ENCODE measurements at places on chromosomes 12 and 14.

DNA sequence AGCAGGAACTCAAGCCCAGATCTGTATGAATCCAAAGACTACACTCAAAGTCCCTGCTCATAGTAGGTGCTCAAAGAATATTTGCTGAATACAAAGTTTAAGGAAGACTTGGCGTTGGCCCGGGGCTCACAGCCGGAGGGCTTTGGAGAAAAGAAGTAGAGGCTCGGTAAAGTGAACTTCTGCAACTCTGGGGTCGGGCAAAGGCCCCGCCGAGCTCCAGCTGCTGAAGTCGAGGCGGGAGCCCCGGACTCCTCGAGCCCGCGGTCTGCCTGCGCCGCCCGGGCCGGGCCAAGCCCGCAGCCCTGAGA, 335 bp downstream of the GCN1 start:
- no peak for DNase-seq

DNA sequence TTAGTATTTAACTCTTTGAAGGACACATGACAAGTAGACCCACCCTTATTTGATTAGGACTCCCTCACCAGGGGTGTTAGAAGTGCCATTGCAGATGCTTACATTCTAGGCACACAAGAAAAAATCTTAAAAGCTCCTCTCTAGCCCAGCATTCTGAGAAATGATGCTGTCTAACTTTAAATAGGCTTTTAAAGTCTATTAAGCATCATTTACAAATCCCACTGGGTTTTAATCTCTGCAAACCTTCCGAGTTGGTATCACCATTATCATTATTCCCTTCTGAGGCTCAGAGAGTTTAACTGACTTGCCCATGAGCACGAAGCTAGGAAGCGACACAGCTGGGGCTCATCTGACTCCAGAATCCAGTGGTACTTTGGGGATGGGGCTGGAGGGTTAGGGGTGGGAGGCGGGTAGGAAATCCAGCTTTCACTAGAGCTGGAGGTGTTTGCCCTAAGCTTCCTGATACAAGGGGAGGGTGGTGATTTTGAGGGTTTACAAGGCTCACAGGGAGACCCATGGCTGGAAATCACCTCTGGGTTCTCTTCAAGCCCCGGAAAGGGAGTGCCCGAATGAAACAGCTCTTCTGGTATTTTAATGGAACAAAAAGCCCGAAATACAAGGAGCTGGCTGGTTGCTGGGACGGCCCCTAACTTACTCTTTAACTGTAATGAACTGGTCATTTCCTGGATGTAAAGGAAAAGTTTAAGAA, 109.2 kb upstream of the FUT8 start:
- no peak for DNase-seq

DNA sequence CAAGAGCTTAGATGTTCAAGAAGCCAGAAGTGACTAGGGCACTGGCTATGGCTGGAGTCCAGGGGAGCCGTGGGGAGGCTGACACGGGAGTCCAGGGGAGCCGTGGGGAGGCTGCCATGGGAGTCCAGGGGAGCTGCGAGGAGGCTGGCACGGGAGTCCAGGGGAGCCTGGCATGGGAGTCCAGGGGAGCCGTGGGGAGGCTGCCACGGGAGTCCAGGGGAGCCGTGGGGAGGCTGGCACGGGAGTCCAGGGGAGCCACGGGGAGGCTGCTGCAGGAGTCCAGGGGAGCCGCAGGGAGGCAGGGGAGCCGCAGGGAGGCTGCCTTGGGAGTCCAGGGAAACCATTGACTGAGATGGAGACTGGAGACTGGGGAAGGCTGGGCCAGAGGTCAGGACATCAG, 54.9 kb downstream of the TECPR2 start:
- no peak for DNase-seq

DNA sequence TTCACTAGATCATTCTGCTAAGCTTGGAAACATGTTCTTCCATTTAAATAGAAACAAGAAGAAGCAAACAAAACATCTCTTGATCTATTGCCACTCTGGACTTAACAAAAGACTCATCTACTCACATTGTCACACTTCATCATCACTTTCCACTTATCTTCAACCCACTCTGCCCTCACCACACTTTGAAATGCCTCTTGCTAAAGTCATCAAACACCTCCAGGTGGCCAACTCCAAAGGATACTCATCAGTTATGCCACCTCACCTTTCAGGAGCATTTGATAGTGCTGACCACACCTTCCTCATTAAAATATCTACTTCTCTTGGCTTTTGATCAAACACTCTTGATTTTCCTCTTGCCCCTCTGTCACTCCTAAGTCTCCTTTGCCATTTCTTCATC, 7.2 kb downstream of the EFCAB11 start:
- no peak for DNase-seq

GRCh38 chr14:42322531-42323284, 716.0 kb downstream of the LRFN5 start:
- DNase-seq: no peak

GRCh38 chr14:97779140-97779539, 982.0 kb downstream of the VRK1 start:
- no peak for DNase-seq

DNA sequence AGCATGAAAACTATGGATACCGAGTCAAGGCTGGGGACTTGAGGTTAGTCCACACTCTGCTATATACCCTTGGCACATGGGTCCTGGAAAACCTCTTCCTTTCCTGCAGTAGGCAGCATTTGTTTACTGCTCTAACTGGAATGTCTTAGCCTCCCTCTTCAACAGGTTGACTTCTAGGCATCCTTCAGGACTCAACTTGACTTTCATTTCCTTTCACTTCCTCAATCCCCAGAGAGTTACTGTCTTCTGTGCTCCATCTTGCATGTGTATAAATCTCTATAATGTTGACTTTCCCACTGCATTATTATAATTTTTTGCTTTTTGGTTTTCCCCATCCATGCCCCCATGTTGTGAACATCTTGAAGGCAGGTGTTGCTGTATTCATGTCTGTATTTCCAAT, 107.9 kb downstream of the VRK1 start:
- DNase-seq: no peak

DNA sequence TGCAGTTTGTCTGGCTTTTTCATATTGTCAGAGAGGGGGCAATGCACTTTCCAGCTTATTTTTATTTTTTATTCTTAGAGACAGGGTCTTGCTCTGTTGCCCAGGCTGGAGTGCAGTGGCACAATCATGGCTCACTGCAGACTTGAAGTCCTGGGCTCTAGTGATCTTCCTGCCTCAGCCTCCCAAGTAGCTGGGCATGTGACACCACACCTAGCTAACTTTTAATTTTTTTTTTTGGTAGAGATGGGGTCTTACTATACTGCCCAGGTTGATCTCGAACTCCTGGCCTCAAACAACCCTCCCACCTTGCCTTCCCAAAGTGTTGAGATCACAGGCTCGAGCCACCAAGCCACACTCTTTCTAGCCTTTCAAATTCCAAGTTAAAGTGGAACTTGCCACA, 3.9 kb upstream of the A2ML1 start:
- DNase-seq: no peak

GRCh38 chr12:56978397-56979138, 21.2 kb upstream of the RDH16 start:
- no peak for DNase-seq

DNA sequence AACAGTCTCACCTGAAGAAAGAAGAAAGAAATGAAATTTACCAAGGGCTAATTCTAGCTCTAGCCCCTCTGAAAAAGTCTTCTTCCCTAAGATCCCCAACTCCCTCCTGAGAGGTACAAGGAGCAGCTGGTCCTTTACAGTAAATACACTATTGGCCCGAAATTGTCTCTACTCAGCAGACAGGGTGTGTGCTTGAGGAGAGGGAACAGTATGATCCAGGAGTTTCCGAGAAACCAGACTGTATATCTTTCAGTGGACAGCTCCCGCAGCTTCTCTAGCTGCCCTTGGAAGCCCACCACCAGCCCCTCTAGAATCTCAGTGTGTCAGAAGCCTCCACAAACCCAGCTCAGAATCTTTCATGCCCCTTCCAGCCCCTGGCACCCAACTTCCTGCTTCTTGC, 8.1 kb downstream of the GPR84 start:
- no peak for DNase-seq

DNA sequence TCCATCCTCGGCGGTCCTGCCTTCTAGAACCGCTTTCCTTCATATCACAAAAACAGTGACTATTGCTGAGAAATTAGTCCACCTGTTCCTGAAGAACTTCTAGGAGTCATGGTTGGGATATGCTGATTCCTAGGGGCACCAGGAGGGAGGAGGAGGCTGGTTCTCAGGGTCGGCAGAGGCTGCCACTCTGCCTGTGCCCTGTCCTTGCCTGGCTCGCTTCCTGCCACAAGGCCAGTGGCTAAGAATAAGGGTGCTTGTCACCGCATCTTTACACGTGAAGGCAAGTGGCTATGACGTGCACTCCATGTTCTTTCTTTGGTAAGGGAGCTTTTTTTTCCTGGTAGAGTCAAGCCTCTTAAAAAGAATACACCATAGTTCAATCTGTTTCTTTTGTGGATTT, 18.7 kb upstream of the DGLUCY start:
- DNase-seq: no peak

DNA sequence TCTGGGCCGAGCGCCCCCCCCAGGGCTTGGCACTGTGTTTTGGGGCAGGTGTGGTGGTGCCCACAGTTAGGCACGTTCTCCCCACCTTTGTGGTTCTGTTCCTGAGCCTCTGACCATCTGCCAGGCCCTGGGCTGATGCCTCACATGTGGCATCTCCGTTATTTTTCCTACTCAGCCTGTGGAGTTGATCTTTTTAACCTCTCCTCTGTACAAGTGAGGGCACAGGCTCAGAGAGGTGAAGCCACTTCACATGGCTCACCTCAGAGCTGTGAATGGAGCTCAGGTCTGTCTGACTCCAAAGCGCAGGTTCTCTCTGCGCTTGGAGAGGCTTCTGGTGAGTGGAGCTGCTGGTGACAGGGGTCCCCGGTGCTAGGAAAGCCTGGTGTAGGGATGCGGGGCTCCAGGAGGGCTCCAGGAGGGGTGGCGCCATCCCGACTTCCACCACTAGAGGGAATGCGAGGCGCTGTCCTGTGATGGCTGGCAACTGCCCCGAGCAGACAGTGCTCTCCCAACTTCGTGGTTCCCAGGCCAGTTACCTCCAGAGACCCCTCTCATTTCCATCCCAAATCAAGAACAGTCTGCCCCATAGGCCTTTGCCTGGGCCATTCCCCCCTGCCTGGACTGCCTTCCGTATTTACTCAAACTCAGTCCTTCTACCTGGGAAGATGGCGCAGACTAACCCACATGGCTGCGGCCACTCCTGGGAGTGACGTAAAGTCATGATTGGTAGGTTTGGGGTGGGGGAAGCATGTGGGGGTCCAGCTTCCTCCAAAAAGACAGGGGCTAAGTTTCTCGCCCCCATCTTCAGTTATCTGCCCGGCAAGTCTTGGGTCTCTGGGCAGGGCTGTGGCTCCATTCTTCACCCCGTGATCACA, 9.9 kb downstream of the BCL7A start:
- peak; percentile 16 for DNase-seq

GRCh38 chr12:8564656-8565055, 24.0 kb upstream of the CLEC4E start:
- no peak for DNase-seq

DNA sequence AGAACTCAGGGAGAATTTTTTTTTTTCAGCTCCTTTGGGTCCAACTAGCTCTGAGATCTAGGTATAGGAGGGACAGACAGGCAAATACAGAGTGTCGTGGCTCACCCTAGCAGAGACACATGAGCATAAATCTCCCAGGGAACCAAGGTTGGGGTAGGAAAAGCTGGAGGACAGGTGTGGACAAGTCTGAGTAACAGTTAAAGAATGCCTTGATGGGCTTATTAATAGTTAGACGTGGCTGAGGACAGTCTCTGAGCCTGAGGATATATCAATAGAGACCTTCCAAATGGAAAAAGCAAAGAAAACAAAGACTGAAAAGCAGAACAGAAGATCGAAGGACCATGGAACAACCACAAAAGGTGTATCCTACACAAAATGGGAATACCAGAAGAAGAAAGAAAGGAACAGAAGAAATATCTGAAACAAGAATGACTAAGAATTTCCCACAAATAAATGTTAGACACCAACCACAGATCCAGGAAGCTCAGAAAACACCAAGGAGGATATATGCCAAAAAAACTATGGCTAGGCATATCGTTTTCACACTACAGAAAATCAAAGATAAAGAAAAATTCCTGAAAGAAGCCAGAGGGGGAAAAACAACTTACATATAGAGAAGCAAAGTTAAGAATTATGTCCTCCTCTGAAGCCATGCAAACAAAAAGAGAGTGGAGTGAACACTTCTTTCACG, 80.9 kb downstream of the PTPRB start:
- DNase-seq: no peak

- DNase-seq: no peak
These were observed 291.9 kb downstream of the FUT8 start for GRCh38 chr14:65704437-65704836.

DNA sequence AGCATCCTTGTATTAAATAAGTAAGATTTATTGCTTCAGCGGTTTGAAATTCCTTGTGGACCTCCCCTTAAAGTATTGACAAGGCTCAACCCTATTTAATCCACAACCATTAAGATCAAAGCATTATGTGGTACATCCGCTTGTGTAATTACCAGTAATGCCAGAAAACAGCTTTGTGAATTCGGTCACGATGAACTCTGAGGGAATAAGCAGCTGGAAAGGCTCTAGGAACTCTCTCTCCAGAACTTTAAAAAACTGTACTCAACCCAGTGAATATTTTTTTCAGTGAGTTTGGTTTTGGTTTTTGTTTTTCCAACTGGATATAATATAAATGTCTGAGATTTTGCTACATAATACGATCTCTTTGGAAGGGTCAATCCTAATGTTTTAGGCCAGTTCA, 49.3 kb upstream of the DIO2 start:
- no peak for DNase-seq

DNA sequence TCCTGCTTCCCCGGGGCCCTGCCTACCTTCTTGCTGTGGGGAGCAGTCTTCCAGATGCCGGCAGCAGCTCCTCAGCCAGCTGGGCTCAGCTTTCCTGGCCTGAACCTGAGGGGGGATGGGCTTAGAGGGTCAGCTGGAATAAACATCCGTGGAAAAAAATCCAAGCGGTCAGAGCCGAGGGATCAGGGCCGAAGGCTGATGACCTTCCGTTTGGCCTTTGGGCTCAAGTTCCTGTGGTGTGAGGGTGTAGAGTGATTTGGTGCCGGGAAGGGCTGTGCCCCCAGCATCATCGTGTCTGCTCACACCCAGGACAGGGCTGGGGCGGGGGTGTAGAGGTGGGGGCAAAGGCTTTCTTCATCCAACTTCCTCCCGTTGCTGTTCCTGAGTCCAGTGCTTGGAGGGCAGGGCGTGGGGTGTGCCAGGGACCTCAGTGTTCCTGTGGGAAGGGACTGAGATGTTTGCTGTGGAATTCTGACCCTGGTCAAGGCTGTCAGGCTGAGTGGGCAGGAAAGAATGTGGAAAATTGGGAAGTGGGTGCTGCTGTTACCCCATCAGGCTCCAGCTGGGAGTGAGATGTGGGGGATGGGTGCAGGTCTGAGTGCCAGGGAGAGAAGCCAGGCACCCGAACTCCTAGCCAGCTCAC, 2.6 kb downstream of the SMIM41 start:
- no peak for DNase-seq

GRCh38 chr12:80269803-80270552, 170.6 kb downstream of the OTOGL start:
- no peak for DNase-seq

GRCh38 chr14:31275731-31276130, 68.1 kb upstream of the HECTD1 start:
- no peak for DNase-seq

Data from C1 segment of cervical spinal cord (tissue), 14 donors.